ENCODE measurements at places on chromosomes 5 and 9.

- no peak for DNase-seq
Measured at GRCh38 chr9:70924895-70925547, 196.4 kb downstream of the TRPM3 start.

GRCh38 chr9:125254231-125254630 is 7.4 kb upstream of the GAPVD1 start:
- DNase-seq: no peak

- no peak for DNase-seq
Measured at GRCh38 chr9:103397868-103398600, 402.9 kb downstream of the CYLC2 start.

GRCh38 chr5:61822584-61822983 is 483.4 kb upstream of the KIF2A start:
- no peak for DNase-seq

- DNase-seq: no peak
Measured at GRCh38 chr5:33806738-33807442, 84.9 kb downstream of the ADAMTS12 start.

GRCh38 chr5:98436667-98437066 is 336.8 kb upstream of the RGMB start:
- DNase-seq: no peak

GRCh38 chr5:175809531-175810121 is 61.8 kb upstream of the CPLX2 start:
- no peak for DNase-seq

GRCh38 chr5:64603676-64604075 is 86.6 kb upstream of the SHISAL2B start:
- no peak for DNase-seq

DNA sequence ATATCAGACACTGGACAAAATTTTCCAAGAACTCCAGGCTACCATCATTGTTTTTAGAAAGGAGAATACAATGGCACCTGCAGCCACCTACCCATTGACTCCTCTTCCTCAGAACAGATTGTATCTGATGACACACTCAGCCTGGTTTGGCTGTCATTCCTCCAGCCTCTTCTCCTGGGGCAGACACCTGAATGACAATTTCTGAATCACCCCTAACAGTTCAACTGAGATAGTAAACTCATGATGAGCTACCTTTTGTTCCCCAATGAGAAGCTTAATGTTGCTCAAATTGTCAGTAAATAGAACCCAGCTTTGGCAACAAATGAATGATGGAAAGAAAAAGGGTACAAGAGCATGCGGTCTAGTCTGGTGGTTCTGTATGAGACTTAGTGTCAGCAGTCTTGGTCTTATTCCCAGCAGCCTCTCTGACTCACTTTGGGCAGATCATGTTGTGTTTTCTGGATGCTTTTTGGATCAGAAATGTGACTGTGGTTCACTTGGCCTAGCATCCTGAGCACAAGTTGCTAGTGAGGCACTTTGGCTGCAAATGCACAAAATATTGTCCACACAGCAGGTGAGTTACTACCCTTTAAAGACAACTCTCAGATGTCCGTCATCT is 78.3 kb downstream of the MAMDC2 start:
- DNase-seq: no peak

- DNase-seq: no peak
Measured at GRCh38 chr9:134179918-134180785, 15.8 kb upstream of the RNU6ATAC start.

DNA sequence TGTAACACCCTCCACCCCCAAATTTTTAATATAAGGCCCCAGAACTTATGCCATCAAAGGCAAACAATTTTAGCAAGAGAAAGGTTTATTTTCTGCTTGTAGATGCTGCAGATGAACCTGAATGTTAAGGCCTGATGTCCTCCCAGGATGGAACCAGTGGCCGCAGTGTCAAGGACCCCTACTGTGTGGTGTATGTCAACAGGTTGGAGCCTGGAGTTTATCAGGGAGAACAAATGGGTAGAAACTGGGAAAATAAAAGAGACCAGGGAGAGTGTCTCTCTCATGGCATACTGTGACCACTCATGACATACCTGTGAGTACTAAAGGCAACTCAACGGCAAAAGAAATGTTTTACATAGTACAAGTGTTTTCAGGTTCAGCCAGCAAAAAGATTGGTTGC is 34.5 kb upstream of the LMNB1 start:
- no peak for DNase-seq

DNA sequence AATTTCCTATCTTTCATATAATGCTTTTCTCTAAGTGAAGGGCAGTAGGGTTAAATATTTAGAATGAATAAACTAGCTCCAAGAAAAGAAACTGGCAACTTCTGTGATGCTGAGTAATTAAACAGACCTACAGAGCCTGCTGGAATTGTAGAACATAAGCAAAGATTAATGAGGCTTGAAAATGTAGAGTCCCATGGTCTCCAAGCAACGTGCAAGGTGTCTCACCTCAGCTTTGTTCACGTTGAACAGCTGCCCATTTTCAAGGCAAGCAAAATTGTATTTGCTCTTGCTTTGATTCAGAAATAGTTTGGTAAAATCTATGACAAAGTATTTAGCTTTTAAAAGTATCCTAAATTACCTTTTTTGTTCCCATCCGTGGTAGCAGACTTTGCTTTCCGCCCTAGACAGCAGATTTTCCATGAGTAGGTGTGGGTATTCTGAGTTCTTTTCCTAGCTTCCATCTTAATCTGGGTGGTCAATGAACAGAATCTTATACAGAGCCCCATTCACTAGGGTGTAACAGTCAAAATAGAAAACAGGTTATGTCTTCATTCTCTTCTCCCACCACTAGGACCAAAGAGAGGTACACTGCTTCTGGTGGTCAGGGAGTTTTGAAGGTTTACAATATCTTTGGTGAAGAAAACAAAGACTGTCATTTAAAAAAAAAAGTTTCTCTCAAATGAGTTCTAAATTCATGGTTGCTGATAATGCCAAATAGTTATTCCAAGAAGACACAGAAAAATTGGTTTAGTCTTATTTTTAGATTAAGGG is 52.1 kb upstream of the TYRP1 start:
- no peak for DNase-seq

DNA sequence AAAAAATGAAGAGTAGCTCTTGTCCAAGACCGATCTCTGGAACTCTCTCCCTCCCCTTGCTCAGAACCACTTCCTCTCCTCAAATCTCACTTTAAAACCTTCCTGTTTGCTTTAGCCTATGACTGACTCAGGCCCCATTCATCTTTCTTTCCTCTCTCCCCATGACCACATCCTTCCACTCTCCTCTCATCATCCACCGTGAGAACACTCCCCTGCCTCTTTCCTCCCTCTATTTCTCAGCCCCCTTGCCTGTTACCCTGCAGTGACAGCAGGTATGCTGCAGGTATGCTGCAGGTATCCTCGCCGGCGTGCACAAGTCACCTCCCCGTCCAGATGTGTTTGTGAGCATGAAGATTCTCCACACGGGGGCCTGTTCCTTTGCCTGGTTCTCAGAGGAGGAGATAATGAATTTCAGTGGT is 505.3 kb downstream of the CCDC171 start:
- no peak for DNase-seq

GRCh38 chr9:89975630-89976029 is 370.8 kb downstream of the GADD45G start:
- no peak for DNase-seq

- DNase-seq: no peak
Measured at GRCh38 chr9:125169895-125170294, 19.7 kb downstream of the PPP6C start.

GRCh38 chr5:56382896-56383295 is 149.8 kb upstream of the ANKRD55 start:
- no peak for DNase-seq

DNA sequence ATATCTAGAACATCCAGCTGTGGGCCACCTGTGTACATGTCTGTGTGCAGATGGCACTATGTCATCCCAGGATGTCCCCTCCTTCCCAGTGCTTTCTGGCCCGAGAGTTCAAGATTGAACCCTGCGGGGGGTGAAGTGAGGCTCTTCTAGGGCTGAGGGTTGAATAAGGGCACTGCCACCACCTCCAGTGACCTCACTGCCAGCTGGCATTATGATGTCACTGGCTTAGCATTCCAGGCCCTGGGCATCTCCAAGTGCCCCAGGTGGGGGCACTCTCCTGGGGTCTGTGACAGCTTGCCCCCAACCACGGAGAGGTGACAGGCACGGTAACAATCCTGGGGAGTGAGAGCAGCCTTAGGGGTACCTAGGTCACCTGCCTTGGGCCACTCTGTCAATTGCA is 27.1 kb downstream of the CXXC5 start:
- DNase-seq: no peak

GRCh38 chr5:62575489-62575888 is 3.1 kb upstream of the LRRC70 start:
- DNase-seq: no peak

All from effector CD8-positive, alpha-beta T cell (primary cell).